Peyer's patch (tissue), 4 donors: ENCODE measurements at places on chromosomes 7 and 10. TPM values are rescaled to one million over a fixed set of nuclear protein-coding genes. Genes with fewer than 3 reads are reported as not detected.

- no peaks in the 10 kb centered on the region for H3K36me3 ChIP-seq
- H3K4me1 ChIP-seq = no peaks in the 10 kb centered on the region
- H3K27me3 ChIP-seq = no peaks in the 10 kb centered on the region
Observed at GRCh38 chr10:48905311-48905710, 34.3 kb downstream of the LRRC18 start.

DNA sequence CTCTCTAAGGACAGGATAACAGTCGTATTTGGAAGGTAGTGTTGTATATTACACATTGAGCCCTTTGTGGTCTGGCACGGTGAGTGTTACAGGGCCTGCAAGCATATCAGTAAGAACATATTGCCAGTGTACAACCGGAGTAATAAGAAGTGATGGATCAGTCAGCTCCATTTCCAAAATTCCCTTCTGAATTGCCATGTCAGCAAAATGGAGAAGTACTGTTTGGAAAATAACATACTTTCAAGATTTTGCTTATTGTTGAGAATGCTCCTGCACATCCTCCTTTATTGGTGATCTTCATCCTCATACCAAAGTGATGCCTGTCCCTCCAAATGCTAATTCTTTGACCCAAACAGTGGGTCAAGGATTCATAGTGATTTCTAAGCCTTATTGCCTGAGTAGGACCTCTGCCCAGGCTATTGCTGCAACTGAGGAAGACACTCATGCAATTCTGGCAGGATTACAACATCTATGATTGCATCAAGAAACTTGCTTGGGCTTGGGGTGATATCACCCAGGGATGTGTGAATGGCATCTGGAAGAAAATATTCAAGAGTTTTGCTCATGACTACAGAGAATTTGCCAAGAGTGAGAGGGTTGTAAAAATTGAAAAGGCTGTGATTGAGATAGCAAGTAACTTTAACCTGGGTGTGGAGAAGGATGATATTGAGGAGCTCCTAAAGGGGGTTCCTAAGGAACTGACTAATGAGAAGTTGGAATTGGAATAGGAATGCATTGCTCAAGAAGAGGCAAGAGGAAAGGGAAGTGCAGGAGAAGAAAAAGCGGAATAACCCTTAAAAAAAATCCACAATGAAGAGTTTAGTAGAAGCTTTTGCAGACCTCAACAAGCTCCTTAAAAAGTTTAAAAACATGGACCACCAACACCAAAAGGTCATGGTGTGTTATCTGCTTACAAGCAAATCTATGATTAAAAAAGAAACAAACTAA lies 452.2 kb upstream of the SORCS1 start:
- no peak overlapping the region for H3K27ac ChIP-seq
- H3K4me1 ChIP-seq = no peaks in the 10 kb centered on the region
- no peak for DNase-seq
- H3K4me3 ChIP-seq = no peak overlapping the region

The COL28A1 gene
- total RNA-seq = 5.8 TPM

The SGMS1 gene
- total RNA-seq = 117 TPM

The FAM107B gene
- total RNA-seq = 39.4 TPM

The PTF1A gene
- not detected for total RNA-seq
